Fibroblast of mammary gland (primary cell): ENCODE measurements at places on chromosomes 12 and 14.

DNA sequence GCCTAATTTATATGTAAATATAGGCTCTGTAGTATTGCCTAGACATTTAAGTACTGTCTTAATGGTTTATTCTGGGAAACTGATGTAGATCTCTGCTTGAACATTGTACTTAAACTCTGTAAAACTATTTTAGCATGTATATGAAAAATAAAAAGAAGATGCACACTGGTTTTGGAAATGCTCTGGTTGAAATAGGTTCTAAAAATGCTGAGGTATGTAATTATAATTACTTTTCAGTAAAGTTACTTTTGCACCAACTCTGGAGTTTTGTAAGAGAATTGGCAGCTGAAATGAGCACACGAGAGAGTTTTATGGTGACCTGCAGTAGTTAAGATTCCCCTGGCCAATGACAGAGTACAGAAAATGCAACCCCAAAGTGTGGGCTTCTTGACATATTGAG, 353.9 kb downstream of the ATP23 start:
- DNase-seq: no peak

DNA sequence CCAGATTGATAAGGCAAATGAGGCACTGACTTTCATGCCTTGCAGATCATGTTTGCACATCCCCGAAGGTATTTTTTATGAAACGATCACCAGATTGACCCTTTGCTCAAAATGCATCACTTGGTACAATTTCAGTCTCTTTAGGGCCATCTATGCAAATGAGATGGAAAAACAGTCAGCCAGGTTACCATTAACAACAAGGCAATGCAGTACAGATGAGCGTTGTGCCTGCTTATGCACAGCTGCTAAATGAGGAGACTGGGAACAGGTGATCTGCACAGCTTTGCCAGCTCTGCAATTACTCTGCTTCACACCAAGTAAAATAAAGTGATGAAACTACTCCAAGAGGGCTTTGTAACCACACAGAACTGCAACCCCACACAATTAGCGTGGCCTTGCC, 26.1 kb upstream of the PLEKHG7 start:
- no peak for DNase-seq

- DNase-seq: no peak
These were observed 516.4 kb downstream of the ETNK1 start for GRCh38 chr12:23141335-23141734.

GRCh38 chr12:52517005-52517835, 3.0 kb downstream of the KRT5 start:
- DNase-seq: no peak

DNA sequence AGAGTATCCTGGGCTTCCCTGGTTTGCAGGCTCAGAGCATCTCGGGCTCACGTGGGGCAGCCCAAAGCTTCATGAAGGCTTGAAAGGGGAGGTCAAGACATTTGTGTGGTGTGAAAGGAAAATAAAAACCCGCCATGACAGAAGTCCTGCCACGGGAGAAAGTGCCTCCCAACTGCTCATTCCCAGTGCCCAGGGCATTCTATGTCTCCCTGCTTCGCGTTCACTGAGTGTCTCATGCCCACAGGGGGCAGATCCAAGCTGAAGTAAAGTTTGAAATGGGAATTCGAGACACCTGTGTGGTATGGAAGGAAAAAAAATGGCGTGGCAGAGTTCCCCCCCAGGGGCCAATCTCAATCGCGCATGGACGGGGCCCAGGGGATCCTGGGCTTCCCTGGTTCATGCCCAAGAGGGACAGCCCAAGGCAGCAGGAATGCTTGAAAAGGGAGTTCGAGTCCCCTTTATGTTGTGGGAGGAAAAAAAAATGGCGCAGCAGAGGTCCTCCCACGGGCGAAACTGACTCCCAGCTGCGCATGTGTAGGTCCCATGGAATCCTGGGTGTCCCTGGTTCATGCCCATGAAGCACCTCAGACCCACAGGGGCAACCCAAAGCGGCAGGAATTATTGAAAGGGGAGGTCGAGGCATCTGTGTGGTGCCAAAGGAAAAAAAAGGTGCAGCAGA, 576.7 kb downstream of the ALG10 start:
- DNase-seq: no peak

DNA sequence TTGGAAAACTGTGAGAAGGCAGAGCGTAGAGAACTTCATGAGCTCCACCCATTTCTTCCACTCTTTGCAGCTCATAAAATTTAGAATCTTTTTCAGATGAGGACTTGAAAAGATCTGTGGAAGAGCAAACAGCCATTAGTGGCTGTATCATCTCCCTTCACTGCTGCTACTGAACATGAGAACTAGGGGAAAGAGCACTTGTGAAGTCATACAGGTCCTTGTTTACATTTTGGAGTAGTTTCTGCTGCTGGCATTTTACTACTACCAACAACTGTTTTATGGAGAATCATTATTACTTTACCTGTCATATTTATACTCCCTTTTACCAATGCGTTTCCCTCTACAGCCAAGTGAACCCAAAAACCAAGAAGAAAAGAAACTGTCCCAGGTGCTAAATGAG, 41.0 kb downstream of the RPGRIP1 start:
- DNase-seq: no peak

DNA sequence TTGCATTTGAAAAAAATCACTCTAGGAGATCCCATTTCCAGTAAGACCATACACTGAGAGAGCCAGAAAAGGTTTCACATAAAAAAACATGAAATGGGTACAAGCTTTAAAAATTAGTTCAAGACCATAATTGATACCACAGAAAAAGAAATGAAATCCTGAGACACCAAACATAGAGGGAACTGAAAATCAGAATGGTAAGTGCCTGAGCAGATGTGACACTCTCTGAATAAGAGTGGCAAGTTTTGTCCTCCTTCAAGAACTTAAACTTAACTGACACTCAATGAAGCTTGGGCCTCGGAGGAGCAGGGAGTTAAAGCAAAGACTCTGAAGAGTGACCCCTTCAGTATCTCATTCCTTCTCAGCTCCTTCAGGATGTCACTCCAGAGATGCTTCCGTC, 23.2 kb upstream of the PTGDR start:
- DNase-seq: no peak

DNA sequence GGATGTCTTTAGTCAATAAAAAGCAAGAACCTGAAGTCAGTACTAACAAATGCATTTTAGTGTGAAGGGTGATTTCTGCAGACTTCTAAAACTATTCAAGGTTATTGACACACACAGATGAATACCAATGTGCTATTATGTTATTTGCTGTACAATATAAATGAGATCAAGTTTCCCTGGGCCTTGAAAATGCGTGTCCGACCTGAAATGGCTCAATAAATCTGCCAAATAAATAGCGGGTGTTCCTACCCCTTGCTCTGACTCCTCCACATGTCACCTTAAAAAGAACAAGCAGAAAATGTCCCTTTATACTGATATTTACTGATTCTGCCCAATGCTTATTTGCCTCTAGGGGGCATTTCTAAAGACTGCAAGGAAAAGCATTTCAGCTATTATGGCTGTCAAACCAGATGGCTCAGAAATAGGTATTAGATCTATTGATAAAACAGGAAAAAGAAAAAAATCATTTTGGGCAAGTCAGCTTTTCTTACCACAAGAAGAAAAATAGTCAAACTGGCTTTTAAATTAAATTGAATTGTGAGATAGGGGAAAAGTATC, 367.3 kb upstream of the KITLG start:
- no peak for DNase-seq

DNA sequence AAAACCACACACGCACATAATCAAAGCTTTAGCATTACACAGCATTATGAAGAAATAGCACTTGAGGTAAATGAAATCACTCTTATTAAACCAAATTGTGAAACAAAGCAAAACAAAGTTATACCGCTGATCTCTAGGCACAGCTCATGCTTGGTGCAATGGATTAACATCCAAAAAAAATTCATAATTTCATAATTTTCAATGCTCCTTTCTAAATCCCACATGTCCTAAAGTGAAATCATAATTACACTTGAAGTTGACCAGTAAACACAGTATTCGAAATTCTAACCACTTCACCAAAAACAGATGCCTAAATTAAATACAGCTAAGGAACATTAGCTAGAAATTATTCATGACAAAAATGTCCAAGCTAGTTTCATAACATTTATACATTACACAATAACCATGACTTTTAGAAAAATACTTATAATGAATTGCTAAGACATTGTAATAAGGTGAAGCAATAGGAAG, 1.5 kb downstream of the MLH3 start:
- peak; percentile 76 for DNase-seq

GRCh38 chr12:5864972-5865371, 80.1 kb downstream of the ANO2 start:
- no peak for DNase-seq

- DNase-seq: no peak
These were observed 74.9 kb upstream of the CMKLR1 start for GRCh38 chr12:108414021-108414420.

DNA sequence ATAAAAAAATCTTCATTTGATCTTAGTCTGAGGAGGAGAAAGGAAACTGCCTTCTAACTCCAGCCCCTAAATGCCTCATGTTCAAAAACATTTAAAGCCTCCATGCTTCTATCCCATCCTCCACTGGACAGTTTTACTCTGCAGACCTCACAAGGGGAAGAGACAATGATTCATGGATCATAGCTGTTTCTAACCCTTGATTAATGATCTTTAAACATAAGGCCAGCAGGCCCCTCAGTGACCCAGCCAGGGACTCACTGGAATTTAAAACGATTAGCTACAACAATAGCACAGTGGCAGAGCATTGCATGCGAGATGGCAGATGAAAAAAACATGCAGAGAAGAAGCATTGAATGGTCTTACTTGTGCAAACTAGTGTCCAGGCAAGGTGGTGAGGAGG, 6.0 kb downstream of the DCTN2 start:
- DNase-seq: no peak

DNA sequence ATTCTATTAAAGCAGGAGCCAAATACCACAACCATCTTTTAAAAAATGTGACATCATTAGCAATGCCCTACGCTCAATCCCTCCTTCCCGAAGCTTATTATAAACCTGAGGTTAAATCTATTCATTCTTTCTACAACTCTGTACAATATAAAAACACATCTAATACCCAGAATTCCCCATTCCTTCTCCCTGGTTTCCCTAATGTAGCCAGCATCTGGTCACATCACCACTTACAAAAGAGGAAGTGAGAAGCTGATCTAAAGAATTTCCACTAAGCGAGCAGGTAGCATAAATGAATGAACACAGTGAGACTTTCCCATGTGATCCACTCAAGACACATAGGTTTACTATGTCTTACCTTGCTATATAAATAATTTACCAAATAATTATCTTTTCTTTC, 90.4 kb downstream of the LRP6 start:
- no peak for DNase-seq

DNA sequence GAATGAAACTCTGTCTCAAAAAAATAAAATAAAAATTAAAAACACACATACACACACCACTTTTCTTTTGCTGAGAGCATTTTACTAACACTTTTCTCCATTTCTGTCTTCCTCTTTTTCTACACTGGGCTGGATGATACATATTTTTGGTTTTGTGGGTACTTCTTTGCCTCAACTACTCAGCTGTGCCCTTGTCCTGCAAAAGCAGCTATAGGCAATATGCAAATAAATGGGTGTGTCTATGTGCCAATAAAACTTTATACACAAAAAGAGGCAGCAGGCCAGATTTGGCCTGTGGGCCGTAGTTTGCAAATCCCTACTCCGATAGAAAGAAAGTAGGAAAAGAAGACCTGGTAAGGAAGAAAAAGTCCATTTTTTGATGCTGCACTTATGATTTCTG, 6.5 kb downstream of the CLMN start:
- no peak for DNase-seq

- peak; percentile 95 for DNase-seq
These were observed 261.0 kb downstream of the DACT1 start for GRCh38 chr14:58898655-58899316.

DNA sequence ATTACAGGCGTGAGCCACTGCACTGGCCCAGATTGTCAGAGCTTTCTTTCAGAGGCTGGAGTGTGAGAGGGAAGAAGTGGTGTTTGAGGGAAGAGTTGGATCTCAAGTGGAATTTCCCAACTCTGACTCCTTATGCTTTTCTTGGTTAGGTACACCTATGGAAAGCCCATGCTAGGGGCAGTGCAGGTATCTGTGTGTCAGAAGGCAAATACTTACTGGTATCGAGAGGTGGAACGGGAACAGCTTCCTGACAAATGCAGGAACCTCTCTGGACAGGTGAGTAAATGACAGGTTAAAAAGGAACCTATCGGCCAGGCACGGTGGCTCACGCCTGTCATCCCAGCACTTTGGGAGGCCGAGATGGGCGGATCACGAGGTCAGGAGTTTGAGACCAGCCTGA, 14.9 kb downstream of the A2ML1 start:
- DNase-seq: no peak

DNA sequence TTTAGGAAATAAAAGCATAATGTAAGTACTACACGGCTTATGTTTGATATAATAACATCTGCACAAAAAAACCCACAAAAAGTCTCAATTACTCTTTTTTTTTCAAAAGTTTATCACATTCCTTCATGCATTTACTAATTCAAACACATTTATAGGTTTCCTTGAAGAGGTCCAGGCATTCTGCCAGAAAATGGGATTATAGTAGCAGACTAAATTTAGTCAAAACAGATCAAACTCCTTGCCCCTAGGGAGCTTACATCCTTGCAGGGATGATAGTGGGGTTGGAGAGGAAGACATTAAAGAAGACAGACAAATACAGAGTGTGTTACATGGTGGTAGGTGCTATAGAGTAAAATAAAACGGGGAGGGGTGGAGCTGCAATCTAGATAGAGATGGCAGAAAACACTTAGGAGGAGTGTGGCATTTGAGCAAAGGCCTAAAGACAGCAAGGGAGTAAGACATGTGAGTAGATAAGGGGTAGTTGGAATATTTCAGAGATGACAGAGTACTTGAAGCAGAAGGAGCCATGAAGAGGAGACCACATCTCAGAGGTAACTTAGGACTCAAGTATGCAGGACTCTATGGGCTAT, 266.9 kb downstream of the PPFIA2 start:
- DNase-seq: peak; percentile 8

DNA sequence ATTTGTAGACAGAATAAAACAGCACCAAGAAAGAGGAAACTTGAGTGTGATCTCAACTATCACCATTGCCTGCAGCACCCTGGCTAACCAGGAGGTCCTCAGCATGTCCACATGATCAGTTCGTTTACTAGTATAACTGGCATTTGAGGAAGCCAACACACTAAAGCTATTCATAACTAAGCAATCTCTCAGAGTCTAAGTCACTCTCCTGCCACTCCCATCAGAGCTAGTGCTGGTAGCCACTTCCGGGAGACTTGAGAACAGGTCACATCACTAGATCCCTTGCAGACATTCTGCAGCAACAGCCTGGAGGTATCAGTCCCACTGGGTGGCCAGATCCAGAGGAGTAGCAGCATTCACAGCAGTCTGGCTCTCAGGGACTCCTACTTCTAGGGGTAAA, 352.9 kb upstream of the OR4E1 start:
- no peak for DNase-seq

DNA sequence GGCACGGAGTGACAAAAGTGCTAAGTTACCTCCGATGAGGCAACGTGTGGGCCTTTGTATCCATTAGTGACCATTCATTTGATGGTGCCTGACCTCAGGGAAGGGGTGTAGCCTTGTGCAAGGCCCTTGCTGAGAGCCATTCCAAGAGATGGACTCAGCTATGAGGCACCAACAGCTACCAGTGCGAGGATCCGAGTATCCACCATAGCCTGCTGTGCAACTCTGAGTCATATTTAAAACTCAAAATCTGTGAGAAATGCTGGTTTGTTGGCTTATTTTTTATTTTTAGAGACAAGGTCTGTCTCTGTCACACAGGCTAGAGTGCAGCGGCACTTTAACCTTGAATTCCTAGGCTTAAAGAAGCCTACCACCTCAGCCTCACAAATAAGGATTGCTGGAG, 25.1 kb upstream of the WNK1 start:
- DNase-seq: peak; percentile 52

- peak; percentile 93 for DNase-seq
These were observed 105.2 kb upstream of the ATF7IP start for GRCh38 chr12:14260011-14260993.
